ENCODE measurements at places on chromosomes 6 and 20.

DNA sequence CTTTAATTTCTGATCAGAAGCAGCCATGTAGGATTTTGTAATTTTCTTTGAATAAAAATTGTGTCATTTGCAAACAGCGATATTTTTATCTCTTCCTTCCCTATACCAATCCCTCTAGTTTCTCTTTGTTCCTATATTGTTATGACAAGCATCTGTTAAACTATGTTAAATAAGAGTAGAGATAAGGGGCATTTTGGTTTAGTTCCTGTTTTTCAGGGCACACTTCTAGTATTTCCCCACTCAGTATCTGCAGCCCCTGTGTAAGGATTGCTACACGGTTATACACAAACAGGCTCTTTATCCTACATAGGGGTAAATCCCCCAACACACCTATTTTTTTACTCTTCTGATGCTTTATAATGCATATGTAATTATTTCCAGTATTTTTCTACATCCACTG lies 42.1 kb downstream of the TRERF1 start:
- DNase-seq = no peak

- no peak for DNase-seq
Measured at GRCh38 chr6:5843078-5843477, 163.6 kb downstream of the NRN1 start.

GRCh38 chr20:25858495-25859425 lies 162.1 kb upstream of the ZNF337 start:
- DNase-seq = no peak

DNA sequence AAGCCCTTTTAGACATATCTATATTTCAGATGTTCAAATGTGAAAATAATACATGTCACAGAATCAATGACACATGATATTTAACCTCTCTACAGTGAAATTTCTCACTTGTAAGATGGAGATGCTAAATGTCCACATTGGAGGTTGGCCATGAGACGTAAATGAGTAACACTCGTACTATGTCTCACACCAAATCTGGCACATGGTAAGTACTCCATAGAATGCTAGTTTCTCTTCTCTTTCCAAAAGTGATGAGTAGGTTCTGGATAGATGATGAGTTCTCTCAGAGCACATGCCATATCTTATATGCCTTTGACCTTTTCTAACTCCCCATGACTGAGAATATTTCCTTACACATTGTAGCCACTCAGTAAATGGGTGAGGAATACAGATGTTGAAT lies 17.7 kb downstream of the GFOD1 start:
- no peak for DNase-seq
